ENCODE measurements at places on chromosomes 3 and 15. TPM values are rescaled to one million over a fixed set of nuclear protein-coding genes. Genes with fewer than 3 reads are reported as not detected.

Gene ZBBX
- total RNA-seq: not detected

Gene ZNF662
- total RNA-seq: not detected

Gene KIF7
- 0.16 TPM for total RNA-seq

Gene XCR1
- 0.13 TPM for total RNA-seq

- H3K36me3 ChIP-seq: no peaks in the 10 kb centered on the region
- no peaks in the 10 kb centered on the region for H3K27me3 ChIP-seq
- no peak for DNase-seq
- H3K4me3 ChIP-seq: no peak overlapping the region
- no peak overlapping the region for H3K27ac ChIP-seq
These were observed 271.8 kb upstream of the TPM1 start for GRCh38 chr15:62770752-62771151.

- H3K27ac ChIP-seq: peak overlapping the region; percentile 82
- H3K36me3 ChIP-seq: no peaks in the 10 kb centered on the region
- DNase-seq: no peak
- H3K4me1 ChIP-seq: no peaks in the 10 kb centered on the region
These were observed 513 bp downstream of the CLASP2 start for GRCh38 chr3:33717616-33717865.

DNA sequence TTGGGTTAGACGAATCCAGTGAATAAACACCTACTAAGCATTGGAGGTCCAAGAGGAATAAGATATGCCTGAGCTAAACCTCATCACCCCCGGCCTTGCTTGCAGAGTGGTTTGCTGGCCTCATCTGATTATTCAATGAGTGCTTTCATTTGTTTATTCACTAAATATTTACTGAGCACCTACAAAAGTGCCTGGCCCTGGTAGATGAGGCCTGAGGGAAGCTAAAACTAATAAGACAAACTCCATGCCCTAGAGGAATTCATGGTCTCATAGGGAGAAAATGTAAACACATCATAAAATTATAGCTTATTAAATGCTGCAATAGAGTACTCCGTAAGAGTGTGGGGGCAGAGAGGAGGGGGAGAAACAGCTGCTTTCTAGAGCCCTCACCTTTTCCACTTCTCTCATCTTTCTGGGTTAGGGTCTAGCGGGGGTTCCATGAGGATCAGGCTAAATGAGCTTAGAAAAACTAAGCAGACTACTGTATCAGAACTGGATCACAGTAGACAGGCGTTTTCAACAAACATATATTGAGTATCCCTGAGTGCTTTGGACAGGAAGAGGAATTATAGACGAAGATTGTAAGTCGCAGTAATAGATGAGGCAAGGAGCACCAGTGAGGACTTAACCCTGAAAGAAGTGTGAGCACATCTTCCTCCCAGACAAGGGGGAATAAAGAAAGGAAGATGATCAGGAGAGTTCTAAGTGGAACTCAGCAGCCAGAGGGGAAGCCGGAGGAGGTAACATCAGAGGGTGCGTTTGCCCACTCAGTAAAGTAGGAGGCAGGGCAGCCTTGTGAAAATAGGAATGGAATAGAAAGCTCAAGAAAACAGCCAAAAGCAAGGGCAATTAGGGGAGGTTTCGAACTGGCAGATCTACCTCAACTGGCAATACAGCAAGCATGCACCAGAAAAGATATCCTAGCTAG, 31.5 kb upstream of the LAMP3 start:
- no peaks in the 10 kb centered on the region for H3K36me3 ChIP-seq
- H3K27ac ChIP-seq: no peak overlapping the region

DNA sequence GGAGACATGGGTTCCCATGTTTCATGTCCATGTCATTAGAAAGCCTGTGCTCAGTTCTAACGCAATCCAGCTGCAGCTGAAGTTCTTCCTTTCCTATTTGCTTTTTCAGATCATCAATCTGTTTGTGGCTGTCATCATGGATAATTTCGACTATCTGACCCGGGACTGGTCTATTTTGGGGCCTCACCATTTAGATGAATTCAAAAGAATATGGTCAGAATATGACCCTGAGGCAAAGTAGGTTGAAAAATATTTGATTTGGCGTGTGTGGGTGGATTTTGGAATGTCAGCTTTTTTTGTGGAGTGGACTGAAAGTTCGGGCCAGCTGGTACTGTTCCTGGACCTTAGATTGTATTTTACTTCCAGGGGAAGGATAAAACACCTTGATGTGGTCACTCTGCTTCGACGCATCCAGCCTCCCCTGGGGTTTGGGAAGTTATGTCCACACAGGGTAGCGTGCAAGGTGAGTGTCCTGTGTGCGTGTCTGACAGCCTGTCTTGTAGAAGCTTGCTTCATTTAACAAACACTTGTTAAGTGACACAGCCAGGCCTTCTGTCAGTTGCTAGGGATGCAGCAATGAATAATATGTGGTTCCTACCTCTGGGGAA, 69.6 kb downstream of the CHDH start:
- no peak overlapping the region for H3K27ac ChIP-seq
- H3K4me3 ChIP-seq: no peak overlapping the region
- H3K4me1 ChIP-seq: peaks cover 22% of the 10 kb centered on the region
- H3K36me3 ChIP-seq: no peaks in the 10 kb centered on the region
- no peaks in the 10 kb centered on the region for H3K27me3 ChIP-seq

DNA sequence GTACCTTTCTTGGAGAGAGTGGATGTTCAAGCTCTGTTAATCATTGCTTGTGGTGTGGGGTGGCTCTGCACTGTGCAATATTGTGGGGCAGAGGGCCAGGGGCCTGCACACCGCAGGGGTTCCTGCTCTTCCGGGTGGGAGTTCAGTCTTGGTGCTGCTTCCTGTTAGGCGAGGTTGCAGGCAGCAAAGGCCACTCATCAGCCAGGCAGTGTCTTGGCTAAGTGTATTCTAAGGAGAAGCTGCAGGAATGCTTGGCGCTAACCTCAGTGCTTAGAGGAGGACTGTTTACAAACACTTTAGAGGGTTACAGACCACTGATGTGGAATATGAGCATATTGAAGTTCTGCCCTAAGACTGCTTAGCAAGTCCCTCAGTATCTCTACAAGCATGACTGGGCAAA, 81.7 kb downstream of the CEP63 start:
- H3K27me3 ChIP-seq: no peaks in the 10 kb centered on the region
- H3K4me3 ChIP-seq: no peak overlapping the region
- no peaks in the 10 kb centered on the region for H3K4me1 ChIP-seq
- 0 out of 2 replicates have a peak, but pooled peaks cover 4% of the 10 kb centered on the region for H3K36me3 ChIP-seq
- DNase-seq: no peak
- no peak overlapping the region for H3K27ac ChIP-seq

All from GM12878 (cell line).